ENCODE measurements at places on chromosomes 16 and 17. TPM values are rescaled to one million over a fixed set of nuclear protein-coding genes. Genes with fewer than 3 reads are reported as not detected.

- H3K4me1 ChIP-seq = no peaks in the 10 kb centered on the region
- no peak overlapping the region for H3K27ac ChIP-seq
- no peak overlapping the region for H3K4me3 ChIP-seq
- no peaks in the 10 kb centered on the region for H3K36me3 ChIP-seq
- H3K27me3 ChIP-seq = no peaks in the 10 kb centered on the region
These were observed 98.2 kb upstream of the WSCD1 start for GRCh38 chr17:5971969-5972368.

GRCh38 chr16:82011199-82011641, at the start of gene SDR42E1:
SDR42E1 (minus strand) TSS chr16:82011470; CDS start chr16:82000858, 10,612 bp downstream.
- H3K4me1 ChIP-seq = no peaks in the 10 kb centered on the region
- no peaks in the 10 kb centered on the region for H3K27me3 ChIP-seq
- H3K4me3 ChIP-seq = peak within 1 kb of the TSS; percentile 45
- peak; percentile 77 for DNase-seq

CYLD gene
- 180 TPM for total RNA-seq

NDRG4 gene
- 12.9 TPM for total RNA-seq

DNA sequence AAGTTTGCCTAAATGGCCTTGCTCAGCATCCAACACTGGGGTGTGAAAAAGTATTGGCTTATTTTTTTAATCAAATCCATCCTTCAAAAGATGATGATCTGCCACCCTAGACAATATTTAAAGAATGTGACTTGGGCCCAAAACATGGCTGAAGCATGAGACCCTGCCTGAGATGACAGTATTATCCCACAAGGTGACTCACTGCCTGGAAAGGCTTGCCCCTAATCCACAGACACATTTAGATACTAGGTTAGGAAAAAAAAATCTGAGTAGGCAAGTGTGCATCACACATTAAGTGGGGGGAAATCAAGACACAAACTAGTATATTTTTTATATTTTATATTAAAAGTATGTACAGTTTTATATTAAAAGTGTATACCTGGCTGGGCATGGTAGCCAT, 38.4 kb downstream of the TOM1L2 start:
- H3K4me1 ChIP-seq = peaks cover 53% of the 10 kb centered on the region
- no peak overlapping the region for H3K4me3 ChIP-seq
- DNase-seq = no peak

ADAMTS18 gene
- total RNA-seq = not detected

GRCh38 chr17:1104222-1104621, 75.6 kb downstream of the ABR start:
- no peak for DNase-seq
- no peak overlapping the region for H3K27ac ChIP-seq
- H3K36me3 ChIP-seq = no peaks in the 10 kb centered on the region
- H3K4me3 ChIP-seq = no peak overlapping the region
- no peaks in the 10 kb centered on the region for H3K27me3 ChIP-seq

DNA sequence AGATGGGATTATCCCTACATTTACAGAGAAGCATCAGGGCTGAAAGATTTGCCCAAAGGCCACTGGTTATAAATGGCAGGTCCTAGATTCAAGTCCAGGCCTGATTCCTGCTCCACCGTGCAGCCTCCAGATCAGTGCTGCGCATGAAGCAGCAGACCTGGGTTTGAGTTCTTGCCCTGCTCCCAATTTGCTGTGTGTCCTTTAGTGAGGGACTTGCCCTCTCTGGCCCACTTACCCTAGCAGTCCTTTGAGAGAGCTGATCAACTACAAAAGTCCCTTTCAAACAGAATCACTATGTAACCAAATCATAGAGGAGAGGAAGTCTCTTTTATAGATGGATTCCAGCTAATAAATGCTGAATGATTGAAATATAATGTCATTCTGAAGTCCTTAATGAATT, 200.4 kb downstream of the RAB11FIP4 start:
- H3K4me1 ChIP-seq = no peaks in the 10 kb centered on the region

C17orf78 gene
- total RNA-seq = not detected

ABCC11 gene
- not detected for total RNA-seq

DNA sequence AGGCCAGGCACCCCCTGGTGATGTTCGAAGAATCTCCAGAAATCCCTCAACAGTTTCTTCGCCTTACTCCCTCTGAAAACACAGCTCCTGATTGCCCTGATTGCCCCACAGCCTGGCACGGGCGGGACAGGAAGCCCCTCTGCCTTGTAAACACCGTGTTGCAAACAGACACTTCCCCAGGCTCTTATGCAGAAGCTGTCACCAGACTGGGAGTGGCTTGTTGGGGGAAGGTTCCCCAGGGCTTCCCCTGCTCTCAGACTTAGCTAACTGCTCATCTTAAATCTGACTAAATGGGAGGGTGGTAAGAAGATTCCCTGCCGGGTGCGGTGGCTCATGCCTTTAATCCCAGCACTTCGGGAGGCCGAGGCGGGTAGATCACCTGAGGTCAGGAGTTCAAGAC, 11.2 kb downstream of the PIK3R5 start:
- no peak overlapping the region for H3K27ac ChIP-seq
- no peaks in the 10 kb centered on the region for H3K27me3 ChIP-seq
- DNase-seq = peak; percentile 25
- no peaks in the 10 kb centered on the region for H3K36me3 ChIP-seq
- no peak overlapping the region for H3K4me3 ChIP-seq
- H3K4me1 ChIP-seq = no peaks in the 10 kb centered on the region

MT4 gene
- total RNA-seq = not detected

- peaks cover 22% of the 10 kb centered on the region for H3K36me3 ChIP-seq
- no peak overlapping the region for H3K27ac ChIP-seq
- no peak for DNase-seq
- H3K4me1 ChIP-seq = no peaks in the 10 kb centered on the region
- H3K4me3 ChIP-seq = no peak overlapping the region
- no peaks in the 10 kb centered on the region for H3K27me3 ChIP-seq
These were observed 47.3 kb downstream of the TTC19 start for GRCh38 chr17:16046966-16047365.

Measured in thyroid gland (tissue), 4 donors.